ENCODE measurements at places on chromosomes 11 and 22.

- DNase-seq, result no peak
Observed at GRCh38 chr11:1230121-1230455, 7.2 kb downstream of the MUC5B start.

DNA sequence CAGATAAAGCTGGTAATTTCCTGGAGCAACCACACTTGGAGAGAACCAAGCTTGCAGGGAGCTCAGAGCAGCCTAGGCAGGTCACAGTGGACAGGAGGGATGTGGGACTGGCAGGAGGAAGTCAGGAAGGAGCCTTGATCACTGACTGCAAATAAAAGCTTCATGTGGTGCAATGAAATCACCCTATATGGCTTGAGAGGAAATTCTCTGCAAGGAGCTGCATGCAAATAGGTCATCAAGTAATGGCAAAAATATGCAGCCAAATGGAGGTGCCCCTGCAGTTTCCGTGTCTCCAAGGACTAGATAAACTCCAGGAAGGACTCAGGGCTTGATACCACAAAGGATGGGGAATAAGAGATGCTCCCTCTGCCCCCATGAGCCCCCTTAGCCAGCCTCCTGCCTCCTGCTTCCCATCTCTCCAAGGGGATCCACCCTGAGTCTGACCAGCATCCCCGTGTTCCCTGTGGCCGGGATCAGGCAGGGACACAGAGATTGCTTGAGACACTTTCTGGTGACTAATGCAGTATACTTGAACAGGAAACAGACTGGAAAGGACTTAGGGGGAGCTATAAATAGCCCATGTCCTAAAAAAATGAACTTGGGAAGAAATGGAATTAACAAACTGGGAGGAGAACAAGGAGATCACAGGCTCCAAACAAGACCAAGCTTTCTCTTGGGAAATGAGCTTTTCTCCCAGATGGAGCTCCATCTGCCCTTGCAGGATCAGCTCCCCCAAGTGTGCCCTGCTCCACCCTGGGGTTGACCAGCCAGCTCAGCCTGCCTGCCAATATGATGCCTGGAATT, 23.9 kb upstream of the MICAL2 start:
- DNase-seq, result peak; percentile 95

- DNase-seq, result no peak
Observed at GRCh38 chr11:20059587-20060021, 100.7 kb downstream of the DBX1 start.

GRCh38 chr22:45877651-45878050, 99.3 kb downstream of the WNT7B start:
- DNase-seq, result no peak

GRCh38 chr11:131760091-131761061, 390.0 kb downstream of the NTM start:
- DNase-seq, result no peak

- no peak for DNase-seq
Observed at GRCh38 chr11:12001186-12001585, 7.2 kb downstream of the DKK3 start.

GRCh38 chr11:70091638-70092037, 13.5 kb downstream of the ANO1 start:
- no peak for DNase-seq

GRCh38 chr11:45713573-45713972, 48.2 kb upstream of the CHST1 start:
- DNase-seq, result no peak

DNA sequence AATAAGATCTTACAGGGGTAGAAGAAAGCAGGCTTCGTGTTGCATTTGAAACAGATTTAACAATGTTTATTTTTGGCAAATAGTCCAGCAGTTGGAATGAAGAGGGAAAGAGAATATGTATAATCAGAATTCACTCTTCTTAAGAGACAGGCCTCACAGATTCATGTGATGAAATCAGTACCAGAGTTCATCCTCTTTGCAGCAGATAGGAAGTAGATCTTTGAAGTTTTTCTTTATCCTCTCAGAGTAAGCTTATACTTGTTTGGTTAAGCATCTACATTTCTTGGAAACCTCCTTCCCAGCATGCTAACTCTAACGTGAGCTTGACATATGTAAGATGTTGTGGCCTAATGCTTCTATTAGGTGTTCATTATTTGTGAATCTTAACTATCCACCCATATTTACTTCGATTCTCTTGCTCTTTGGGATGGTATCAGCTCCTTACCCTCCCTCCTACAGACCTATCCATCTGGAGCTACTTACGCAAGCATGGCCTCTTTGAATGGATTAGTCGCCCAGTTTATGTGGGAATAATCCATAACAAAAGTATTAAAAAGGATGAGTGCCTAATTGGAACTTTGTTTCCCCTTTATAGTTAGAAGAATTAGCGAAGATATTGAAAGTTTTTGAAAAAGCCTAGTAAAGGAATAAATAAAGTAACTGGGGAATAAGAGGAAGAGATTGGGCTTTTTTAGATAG, 80.1 kb downstream of the PRMT3 start:
- no peak for DNase-seq

- DNase-seq, result no peak
Observed at GRCh38 chr22:50535113-50535512, 5.3 kb upstream of the TYMP start.
